ENCODE measurements at places on chromosomes 2 and 18.

GRCh38 chr18:22871809-22872525 lies 61.2 kb upstream of the RBBP8 start:
- no peak for DNase-seq

- DNase-seq, result no peak
Measured at GRCh38 chr2:101846973-101847372, 144.8 kb upstream of the IL1R2 start.

DNA sequence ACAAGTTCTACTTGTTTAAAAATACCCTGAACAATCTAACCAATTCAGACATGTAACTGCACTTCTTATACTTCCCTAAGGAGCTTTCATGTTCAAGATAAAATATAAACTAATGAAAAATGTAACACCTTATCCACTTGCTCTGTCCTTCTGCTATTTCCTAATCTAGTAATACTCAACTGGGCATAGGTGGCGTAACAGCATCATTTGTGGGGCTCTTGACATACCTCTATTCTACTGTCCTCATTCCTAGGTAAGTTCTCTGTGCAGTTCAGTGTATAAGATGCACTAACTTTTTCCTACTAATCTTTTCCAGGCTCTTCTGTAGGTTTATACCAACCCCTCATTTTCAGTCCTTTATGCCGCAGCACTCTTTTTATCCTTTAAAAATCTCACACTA lies 36.7 kb downstream of the PRKD3 start:
- DNase-seq, result no peak

- no peak for DNase-seq
Measured at GRCh38 chr2:109385506-109385905, 228.3 kb downstream of the SEPTIN10 start.

DNA sequence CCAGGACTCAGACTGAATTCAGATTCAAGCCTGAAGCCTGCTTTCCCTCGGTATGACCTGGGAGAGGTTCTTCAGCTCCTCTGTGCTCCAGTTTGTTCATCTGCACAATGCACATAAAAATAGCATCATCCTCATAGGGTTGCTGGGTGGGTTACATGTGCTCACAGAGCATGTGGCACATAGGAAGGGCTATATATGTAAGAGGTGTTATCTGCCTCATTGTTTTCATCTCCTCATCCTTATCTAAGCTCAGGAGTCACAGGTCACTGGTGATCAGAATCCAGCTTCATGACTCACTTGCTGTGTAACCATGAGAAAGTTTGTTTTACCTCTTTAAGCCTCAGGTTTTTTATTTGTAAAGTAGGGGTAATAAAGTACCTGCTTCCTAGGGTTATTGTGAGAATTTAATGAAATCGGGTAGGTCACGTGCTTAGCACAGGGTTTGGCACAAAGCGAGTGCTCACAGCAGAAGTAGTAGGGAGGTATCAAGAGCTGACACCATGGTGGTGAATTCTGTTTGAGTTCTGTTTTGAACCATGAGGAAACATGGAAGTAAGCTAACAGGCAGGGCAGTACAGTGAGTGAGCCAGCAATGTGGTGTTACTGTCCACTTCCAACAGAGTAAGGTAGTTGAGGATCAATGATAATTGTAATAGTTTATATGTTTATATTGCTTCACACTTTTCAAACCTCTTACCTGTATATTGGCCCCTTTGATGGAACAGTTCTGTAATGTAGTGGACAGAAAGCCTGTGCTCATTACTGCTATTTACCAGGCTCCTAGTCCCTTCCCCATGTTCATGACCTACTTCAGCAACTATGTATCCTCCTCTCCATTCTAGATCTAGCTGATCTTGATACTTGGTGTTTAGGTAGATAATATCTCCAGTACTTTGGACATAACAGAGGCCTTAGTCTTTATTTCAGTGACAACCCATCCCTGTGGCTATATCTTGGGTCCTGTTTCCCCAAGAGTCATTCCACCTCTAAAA lies 141.4 kb upstream of the LTBP1 start:
- peak; percentile 18 for DNase-seq

- no peak for DNase-seq
Measured at GRCh38 chr2:96247896-96248295, 17.9 kb downstream of the TMEM127 start.

- no peak for DNase-seq
Measured at GRCh38 chr2:121189011-121189410, 96.0 kb downstream of the TFCP2L1 start.

DNA sequence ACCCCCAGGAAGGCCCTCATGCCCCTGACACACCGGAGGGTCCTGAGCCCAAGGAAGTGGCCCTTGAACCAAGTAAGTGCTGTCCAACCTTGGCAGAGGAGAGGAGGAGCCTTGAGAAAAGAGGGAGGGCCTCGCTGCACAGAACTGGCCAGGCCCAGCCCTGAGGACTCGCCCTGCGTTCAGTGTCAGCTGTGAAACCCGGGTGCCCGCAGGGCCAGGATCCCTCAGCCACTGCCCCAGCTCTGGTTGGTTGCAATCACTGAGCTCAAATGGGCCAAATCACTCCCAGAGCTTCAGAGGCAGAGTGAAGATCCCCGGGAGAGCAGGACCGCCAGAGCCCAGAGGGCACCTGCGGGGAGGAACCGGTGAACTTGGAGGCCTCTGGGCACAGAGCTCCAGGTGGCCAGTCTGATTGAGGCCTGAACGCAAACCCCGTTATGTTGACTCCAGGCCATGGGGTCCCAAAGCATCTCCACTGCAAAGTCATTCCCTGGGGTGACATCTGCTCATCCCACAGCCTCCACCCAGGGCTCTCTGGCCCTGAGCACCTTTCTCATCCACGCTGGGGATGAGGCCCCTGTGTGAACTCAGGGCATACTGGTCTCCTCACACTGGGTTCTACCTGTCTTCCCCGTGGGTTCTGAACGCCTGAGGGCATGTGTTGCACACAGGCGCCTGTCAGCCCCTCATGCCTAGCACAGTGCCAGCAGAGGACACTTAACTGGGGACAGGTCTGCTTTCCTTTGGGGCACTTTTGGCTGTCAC lies 11.9 kb downstream of the GBX2 start:
- no peak for DNase-seq

DNA sequence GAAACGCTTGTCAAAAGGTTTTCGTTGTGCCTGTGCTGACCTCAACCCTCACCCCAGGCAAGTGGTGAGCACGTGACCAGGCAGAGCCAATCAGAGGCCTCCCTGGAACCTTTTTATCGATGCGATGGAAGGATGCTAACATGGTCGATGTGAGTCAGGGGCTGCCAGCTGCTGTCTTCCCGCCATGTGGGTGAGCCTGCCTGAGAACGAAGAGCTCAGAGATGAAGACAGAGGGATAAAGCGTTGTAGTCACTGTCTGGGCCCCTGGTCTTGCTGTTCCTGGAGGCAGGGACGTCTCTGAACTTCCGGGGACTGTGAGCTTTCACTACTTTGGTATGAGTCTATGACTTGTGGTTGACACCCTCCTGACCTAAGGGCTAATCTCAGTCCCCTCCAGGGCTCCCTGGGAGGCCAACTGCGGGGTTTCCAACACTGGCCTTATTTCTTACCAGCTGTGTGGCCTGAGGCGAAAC lies 18.6 kb downstream of the DNMT3A start:
- no peak for DNase-seq

DNA sequence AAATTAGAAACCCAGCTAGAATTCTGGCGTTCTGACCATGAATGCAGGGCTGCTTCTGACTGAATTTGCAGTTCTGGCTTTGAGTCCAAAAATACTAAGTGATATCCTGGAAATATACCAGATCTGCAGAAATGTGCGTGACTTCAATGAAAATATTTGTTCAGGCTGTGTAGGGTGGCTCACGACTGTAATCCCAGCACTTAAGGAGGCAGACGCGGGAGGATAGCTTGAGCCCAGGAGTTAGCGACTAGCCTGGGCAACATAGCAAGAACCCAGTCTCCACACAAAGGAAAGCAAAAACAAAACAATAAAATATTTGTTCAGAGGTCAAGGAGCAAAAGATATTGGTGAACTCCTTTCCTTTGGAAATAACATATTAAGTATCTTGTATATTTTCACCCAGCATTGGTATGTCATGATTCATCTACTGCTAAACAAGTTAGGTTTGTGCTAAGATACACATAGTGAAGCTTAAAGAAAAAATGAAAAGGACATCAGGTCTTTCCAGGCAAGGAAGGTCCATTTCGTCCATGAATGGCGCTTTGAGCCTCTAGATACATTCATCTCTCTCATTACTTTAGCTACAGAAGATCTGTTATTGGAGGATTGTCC lies 239.2 kb downstream of the CMPK2 start:
- DNase-seq, result no peak

- no peak for DNase-seq
Measured at GRCh38 chr2:63066838-63067237, 16.2 kb downstream of the OTX1 start.

DNA sequence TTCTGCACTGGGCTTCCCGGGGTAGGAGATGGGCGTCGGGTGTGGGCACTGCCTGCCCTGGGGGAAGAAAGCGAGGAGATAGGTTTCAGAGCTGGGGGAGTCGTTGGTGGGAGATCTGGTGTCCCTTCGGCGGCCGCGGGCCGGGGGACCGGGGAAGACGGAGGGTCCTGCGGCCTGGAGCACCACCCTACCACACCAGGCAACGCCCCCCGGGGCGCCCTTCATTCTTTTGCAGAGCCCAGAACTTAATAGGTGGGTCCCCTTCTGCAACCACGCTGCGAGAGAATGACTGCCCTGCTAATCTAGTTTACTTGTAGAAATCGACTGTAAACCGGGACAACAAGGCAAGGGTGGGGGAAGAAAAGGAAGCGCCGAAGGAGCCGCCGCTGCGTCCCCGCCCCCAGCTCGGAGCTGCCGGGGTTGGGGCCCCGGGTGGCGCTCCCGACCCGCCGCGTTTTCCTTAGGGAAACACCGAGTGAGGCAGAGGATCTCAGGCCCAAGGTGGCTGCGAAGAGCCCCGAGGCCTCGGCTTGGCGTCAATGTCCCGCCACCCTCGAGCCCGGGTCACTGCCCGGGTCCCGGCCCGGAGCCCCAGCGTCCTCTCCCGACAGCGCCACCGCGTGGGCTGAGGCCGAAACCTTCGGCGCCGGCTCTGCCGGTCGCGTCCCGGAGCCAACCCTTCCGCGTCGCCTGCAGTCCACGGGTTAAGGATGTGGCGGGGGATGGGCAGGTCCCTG lies 5.4 kb upstream of the SATB2 start:
- DNase-seq, result no peak

- no peak for DNase-seq
Measured at GRCh38 chr2:2623939-2624338, 292.9 kb upstream of the MYT1L start.

- DNase-seq, result no peak
Measured at GRCh38 chr2:232634206-232635150, 1.1 kb downstream of the EFHD1 start.

GRCh38 chr2:9251154-9252001 lies 44.8 kb downstream of the ASAP2 start:
- DNase-seq, result peak; percentile 80

DNA sequence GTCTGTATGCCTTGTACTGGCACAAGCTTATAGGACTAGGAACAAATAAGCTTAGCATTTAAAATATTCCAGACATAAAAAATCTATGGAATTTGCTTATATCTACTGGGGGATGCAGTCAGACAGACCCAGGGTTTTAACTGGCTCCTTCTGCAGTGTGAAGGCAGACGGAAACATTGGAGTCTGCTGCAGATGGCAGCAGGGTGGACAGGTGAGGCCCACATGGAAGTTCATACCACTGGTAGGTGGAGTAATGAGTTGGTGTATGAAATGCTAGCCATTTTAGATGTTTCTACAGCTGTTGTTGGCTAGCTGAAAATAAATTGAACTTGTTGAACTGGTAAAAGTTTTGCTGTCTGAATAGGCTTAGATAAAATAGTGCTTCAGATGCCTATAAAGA lies 17.7 kb downstream of the SPTBN1 start:
- no peak for DNase-seq

DNA sequence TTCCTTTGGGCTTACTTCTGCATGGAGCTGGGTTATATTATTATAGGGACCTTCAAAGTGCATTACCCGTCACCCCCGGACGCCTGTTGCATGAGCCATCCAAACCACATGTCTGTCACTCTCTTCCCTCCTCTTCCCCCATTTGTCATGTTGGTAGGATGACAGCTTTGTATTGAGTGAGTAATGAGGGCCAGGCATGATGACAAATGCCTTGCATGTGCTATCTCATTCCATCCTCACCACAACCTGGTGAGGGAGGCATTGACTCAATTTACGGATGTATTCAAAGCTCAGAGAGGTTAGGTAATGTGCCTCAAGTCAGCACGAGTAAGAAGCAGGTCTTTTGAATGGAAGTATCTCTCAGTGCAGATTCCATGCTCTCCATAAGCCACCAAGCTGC lies 510.5 kb upstream of the TNP1 start:
- DNase-seq, result peak; percentile 94

DNA sequence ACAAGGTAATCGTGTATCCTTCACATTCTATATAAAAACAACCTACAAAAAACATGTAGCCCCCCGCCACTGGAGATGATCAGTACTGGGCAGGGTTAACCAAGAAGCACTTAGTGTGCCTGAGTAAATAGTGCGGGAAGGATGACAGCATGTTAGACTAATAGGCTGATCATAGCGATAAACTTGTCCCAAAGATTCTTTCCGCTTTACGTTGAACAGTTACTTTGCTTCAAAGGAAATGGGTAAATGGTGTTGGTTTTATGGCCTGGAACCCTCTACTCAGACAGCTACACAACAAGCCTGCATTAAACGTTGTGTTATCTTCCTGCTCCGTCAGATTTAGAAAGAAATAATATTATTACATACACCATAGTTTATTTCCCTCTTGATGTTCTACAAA lies 67.7 kb downstream of the CTAGE1 start:
- DNase-seq, result no peak

GRCh38 chr18:14925281-14925709 lies 177.3 kb downstream of the ANKRD30B start:
- DNase-seq, result no peak

DNA sequence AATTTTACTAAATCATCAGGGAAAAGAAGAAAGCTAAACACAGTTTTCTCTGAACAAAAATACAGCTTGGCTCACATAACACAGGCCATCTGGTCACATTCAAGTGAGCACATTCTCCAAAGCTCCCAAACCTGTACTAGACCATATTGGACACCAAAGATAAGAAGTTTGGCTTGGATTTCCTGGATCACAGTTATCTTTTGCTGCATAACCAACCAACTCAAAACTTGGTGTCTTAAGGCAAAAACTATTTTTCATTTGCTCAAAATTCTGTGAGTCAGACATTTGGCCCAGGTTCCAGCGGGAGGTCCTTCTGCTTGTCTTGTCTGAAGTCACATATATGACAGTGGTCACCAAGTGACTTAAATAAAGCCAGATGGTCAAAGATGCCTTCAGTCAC lies 83.2 kb downstream of the GYPC start:
- DNase-seq, result no peak

GRCh38 chr2:47870641-47871540 lies 35.4 kb downstream of the FBXO11 start:
- DNase-seq, result no peak

- no peak for DNase-seq
Measured at GRCh38 chr2:219820767-219821166, 193.3 kb downstream of the SLC4A3 start.

Data from HS-5 (cell line).